Right cardiac atrium (tissue), 5 donors: ENCODE measurements at places on chromosomes 4 and X. TPM values are rescaled to one million over a fixed set of nuclear protein-coding genes. Genes with fewer than 3 reads are reported as not detected.

Gene CCSER1
- total RNA-seq: 10.4 TPM

DNA sequence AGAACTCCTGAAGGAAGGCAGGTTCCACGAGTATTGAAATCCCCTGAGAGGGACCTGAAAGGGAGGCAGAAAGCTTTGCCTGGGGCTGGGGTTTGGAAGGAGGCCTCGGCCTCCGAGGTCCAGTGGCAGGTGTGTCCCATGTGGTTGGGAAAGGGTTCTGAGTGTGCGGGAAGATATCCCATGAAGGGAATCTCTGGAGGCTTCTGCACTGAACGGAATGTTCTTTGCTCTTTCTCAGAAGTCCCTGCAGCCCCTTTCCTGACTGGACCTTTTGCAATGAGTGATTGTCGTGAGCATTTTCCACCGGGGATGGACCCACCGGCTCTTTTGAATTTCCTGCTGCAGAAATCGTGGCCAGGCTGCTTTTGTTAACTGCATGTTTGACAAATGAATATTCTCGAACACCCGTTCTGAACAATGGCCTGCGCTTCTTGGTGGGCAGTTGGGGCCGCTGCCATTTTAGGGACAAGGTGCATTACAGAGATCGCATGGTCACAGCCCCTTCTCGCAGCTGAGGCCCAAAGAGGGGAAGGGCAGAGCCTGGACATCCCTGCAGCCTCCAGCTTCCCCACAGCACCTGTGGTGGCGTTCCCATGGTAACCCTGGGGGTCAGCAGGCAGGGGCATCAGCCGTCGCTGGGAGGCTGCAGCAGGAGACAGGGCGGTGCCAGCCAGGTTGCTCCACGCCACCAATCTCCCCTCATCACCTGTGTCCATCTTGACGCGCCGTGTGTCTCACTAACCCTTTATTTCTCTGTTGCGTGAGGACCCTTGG, 18.3 kb upstream of the HTRA3 start:
- DNase-seq: peak; percentile 29

DNA sequence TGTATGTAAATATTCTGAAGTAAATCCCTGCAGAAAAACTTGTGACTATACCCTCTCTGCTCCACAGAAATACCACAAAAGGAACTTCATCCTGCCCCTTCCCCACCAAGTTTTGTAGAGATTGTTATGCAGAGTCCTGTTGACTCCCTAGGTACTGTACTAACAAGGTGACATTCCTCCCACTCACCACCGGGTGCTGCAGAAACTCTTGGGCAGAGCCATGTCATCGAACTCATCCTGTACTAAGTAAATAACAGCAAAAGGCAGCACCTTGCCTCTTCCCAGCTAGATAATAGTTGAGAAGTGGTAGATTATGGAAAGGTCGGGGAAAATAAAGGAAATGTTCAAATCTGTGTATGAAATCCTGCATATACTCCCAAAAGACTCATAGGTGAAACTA, 233.3 kb downstream of the STPG2 start:
- no peak for DNase-seq

- DNase-seq: no peak
Measured at GRCh38 chr4:37604461-37604860, 81.7 kb downstream of the RELL1 start.

GRCh38 chrX:18889346-18890048, 94.4 kb downstream of the PHKA2 start:
- DNase-seq: no peak

DNA sequence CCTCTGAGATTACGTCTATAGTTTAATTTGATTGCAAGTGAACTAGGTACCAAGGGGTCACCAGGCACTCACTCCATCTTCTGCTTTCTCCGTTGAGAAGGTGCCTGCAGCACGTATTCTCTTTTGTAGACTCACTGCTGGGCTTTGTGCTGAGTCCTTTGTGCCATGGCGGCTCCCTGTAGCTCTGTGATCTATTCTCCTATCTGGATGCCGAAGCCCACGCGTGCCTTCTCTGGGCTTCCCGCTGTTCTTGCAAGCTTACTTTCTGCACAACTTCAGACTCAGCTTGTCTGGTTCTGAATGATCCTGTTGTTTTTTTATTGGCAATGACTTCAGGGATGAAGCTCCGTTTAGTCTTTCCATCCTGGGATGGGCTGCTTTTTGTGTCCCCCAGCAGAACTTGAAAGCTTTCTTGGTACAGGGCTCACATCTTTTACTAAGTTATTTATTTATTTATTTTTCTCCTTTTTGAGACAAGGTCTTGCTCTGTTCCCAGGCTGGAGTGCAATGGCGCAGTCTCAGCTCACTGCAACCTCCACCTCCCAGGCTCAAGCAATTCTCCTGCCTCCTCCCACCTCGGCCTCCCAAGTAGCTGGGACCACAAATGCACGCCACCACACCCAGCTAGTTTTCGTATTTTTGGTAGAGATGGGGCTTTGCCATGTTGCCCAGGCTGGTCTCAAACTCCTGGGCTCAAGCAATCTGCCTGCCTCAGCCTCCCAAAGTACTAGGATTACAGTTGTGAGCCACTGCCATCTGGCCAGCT, 100.9 kb upstream of the NKX1-1 start:
- no peak for DNase-seq
